Cardiac muscle cell (in vitro differentiated cells and primary cell): ENCODE measurements at places on chromosomes 4 and X.

GRCh38 chr4:1578251-1578773, 105.8 kb downstream of the FAM53A start:
- DNase-seq: peak; percentile 42

- DNase-seq: peak; percentile 19
Measured at GRCh38 chr4:129545599-129546278, 449.8 kb downstream of the C4orf33 start.

DNA sequence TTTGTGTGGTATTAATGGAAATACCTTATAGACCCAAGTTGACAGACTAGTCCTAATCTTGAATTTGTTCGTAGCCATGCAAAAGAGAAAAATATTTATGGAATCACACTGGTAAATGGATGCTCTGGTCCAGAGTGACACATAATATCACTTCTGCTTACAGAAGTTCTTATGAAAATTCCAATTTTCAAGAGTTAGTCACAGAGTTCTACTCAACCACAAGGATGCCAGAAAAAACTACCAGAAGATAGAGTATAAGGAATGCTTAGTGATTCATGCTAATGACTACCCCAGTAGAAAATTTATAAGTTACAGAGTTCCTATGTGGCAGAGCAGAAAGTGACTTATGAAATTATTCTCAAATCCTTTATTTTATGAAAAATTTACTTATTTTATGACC, 1384.8 kb downstream of the FAM133A start:
- peak; percentile 73 for DNase-seq

DNA sequence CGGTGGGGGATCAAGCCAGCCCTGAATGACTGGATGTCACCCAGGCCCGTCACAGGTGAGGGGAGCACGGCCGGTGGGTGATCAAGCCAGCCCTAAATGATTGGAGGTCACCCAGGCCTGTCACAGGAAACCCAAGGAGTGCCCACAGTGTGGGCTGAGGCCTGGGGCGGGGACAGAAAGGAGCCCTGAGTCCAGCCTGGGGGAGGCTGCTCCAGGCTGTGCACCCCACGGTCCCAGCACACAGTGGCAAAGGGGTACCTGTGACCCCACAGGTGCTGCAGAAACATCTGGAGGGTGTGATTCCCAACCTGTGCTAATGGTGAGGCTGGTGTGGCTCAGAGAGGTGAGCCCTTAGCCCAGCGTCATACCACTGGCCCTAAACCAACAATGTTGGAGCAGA, 6.2 kb upstream of the CPLX1 start:
- no peak for DNase-seq
